NCI-H524 treated with DMSO at 0.1 percent for 48 hours (cell line): ENCODE measurements at places on chromosomes 3 and 15.
A peak's percentile ranks its signal among the peaks of the same experiment; 100 is the strongest.

DNA sequence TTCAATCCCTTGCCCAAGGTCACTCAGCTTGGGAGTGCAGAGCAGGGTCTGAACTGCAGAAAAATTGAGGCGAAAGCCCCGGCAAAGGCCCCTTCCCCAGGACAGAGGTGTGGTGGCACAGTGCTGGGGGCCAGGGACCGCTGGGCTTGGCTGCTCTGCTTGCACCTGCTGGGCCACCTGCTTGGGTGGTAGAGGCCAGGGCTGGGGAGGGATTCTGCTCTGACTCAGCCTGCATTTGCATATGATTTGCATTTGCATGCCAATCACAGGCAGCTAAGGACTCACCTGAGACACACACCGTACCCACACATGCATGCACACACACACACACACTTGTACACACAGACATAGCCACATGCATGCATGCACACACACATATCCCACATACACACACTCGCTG is 9.9 kb downstream of the GRM2 start:
- DNase-seq, result no peak

- DNase-seq, result no peak
Observed at GRCh38 chr3:117844676-117845075, 1135.1 kb downstream of the TUSC7 start.

GRCh38 chr15:67579164-67579563 is 36.7 kb downstream of the MAP2K5 start:
- no peak for DNase-seq

GRCh38 chr15:59292442-59293151 is 80.1 kb downstream of the MYO1E start:
- DNase-seq, result no peak

- no peak for DNase-seq
Observed at GRCh38 chr3:161275919-161276318, 54.8 kb downstream of the NMD3 start.

DNA sequence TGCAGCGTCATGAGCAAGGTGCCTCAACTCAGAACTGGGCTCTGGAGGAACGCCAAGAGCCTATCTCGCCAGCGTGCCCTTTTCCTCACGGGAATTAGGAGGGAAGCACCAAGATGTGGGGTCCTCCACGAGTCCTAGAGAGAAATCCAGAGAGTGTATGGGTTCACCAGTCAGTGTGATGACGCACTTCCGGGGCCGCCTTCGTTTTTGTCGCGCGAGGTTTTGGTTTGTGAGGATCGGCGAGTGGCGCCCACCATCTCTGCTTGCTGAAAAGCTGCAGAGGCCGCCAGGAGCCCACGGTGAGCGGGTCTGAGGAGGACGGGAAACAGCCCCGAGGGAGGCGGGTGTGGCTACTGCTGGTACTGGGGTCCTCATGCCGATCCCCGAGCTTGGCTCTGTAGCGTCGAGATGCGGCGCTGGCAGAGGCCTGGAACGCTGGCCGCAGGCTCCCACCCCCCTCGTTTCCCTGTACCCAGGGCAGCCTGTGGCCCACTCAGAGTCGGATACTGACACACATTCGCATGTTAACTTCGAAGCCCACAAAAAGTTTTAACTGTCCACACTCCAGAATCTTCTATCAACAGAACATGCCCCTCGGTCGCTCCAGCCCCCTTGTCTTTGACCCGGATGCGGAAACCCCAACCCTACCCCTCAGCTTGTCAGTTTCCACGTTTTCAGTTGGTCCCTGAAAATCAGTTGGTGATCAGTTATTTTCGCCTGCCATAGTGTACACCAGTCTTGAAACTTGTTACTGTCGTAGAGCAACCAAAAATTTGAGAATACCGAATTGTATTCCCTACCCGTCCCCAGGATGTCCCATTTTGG is 30.4 kb downstream of the ZNF662 start:
- DNase-seq, result peak; percentile 36

DNA sequence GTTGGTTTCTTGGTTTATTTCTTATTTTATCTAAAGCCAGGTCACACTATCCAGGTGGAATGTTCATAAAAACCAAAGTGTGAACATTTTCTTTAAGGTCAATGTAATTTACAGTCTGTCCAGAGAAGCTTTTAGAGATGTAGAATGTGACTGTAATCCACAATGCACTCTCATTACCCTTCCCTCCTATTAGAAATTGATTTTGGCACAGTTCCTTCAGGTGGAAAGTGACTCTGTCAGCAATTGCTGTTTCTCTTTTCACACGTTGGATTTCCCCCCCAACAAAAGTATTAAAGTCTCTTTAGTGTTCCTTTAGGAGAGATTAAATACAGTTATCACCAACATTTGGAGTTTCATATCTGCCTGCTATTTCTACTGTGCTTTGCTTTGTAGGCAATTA is 31.6 kb upstream of the COPB2 start:
- DNase-seq, result no peak

GRCh38 chr15:31498756-31499155 is 172.1 kb downstream of the KLF13 start:
- no peak for DNase-seq

- no peak for DNase-seq
Observed at GRCh38 chr3:134276086-134276485, 25.4 kb upstream of the RYK start.

DNA sequence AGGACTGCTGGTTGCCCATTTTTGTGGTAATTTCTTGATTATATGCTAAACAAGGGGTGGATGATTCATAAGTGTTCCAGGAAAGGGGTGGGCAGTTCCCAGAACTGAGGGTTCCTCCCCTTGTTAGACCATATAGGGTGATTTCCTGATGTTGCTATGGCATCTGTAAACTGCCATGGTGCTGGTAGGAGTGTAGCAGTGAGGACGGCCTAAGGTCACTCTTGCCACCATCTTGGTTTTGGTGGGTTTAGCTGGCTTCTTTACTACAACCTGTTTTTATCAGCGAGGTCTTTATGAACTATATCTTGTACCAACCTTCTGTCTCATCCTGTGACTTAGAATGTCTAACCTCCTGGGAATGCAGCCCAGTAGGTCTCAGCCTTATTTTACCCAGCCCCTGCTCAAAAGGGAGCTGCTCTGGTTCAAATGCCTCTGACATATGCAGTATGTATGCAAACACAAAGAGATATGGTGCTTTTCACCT is 46.2 kb downstream of the C3orf38 start:
- DNase-seq, result no peak

GRCh38 chr3:126938520-126939337 is 44.2 kb upstream of the PLXNA1 start:
- no peak for DNase-seq

DNA sequence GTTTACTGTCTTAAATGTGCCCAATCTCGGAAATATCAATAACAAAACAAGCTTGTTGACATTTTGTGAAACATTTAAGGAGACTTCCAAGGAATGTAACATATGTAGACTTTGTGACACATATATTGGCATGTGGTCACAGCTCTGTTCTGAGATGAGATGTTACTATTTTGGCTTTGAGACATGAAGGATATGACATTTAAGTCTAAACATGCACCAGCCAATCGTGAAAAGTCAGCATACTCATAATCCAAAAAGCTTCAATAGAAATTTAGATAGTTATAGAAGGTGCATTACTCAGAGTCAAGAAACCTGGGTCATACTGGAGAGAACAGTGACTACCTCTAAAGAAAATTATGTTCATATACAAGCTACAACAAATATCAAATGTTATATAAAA is 13.4 kb downstream of the COMMD2 start:
- no peak for DNase-seq

DNA sequence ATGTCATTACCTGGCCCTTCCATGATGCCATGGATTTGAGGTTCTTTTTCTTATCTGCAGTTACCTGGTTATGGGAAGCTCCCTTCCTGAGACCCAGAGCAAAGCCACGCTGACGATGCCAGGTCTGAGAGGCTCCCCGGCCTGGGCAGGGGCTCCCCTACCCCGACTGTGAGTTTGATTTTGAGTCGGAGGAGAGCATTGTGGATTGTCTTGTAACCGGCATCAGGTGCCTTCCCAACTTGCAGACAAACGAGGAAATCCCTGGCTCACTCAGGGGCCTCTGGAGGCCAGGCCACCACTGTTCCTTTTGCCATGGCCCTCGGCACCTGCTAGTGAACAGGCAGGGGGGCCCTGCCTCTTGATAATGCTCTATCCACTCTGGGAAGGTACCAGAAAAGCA is 151.4 kb downstream of the ATP10A start:
- no peak for DNase-seq

GRCh38 chr3:100963041-100963440 is 30.2 kb downstream of the ABI3BP start:
- DNase-seq, result no peak

DNA sequence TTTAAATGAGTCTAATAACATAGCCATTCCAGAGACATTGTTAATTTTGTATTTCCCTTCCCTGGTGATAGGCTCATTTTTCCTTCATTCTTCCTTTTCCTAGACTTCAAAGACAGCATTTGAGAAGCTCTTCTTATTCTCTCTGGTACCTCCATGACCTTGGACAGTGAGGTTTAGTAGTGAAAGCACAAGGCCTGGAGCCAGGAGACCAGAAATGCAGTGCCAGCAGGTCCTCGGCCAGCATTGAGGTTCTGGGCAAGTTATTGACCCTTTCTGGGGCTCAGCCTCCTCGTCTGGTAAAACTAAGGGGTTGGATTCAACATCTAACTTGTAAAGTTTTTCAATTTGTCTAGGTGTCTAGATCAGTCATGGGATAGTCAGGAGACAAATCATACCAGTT is 146.9 kb downstream of the SV2B start:
- DNase-seq, result no peak

- DNase-seq, result no peak
Observed at GRCh38 chr15:73677146-73677607, 7.0 kb upstream of the CD276 start.

GRCh38 chr3:108098003-108098370 is 7.2 kb upstream of the CD47 start:
- DNase-seq, result no peak

- DNase-seq, result no peak
Observed at GRCh38 chr15:41556677-41557076, 2.3 kb upstream of the TYRO3 start.

DNA sequence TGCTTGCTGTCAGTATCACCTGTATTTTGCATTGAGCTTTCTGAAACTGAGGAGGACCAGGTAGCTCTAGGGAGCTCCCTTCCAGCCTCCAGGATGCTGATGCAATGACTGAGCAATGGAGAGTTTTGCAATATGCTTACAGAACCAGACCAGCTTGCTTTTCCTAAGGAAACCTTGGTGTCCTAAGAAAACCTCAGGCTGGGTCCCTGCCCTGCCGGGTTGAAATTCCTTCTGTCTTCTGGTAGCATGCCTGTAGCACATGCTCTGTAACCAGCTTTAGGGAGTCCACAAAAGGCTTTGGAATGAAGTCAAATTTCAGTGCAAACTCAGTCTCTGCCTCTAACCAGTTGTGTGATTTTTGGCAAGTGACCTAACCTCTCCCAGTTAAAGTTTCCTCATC is 65.8 kb upstream of the GSK3B start:
- DNase-seq, result no peak

DNA sequence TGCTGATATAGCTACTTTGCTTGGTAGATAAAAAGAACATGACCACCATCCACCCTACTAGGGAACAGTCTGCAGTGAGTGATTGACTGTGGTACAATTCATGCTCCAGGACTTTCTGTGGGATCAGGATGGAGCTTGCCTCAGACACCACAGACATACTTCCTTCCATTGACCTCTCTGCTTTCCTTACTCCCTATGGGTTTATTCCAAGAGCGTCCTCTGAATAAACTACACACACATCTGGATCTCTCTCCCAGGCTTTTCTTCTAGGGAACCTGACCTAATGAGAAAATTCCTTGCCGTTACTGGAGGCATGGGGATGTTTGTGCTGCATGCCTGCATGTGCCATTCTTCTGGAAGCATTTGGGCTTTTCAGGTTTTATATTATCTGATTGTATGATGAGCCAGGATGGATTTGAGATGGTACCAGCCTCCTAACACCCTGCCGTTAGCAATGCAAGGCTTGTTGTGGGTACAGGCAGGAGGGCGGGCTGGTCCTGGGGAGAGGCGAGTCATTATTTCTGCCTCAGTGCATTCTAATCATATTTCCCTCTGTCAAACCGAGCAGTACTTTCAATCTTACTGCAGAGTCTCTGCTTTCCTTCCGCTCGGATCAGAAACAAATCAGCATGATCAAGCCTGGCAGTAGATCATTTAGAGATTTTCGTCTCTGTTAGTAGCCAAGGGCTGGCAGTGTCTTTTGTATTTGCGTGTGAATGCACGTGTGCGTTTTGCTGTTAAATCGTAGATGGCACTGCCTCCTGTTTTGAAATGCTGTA is 279.2 kb downstream of the PDCD6IP start:
- no peak for DNase-seq

- DNase-seq, result no peak
Observed at GRCh38 chr15:81295486-81296121, 28.3 kb downstream of the STARD5 start.

- DNase-seq, result no peak
Observed at GRCh38 chr3:5022187-5022965, 43.1 kb downstream of the BHLHE40 start.

GRCh38 chr3:184579513-184579912 is 17.9 kb downstream of the EPHB3 start:
- DNase-seq, result no peak

- no peak for DNase-seq
Observed at GRCh38 chr3:7787871-7788828, 713.5 kb upstream of the LMCD1 start.

DNA sequence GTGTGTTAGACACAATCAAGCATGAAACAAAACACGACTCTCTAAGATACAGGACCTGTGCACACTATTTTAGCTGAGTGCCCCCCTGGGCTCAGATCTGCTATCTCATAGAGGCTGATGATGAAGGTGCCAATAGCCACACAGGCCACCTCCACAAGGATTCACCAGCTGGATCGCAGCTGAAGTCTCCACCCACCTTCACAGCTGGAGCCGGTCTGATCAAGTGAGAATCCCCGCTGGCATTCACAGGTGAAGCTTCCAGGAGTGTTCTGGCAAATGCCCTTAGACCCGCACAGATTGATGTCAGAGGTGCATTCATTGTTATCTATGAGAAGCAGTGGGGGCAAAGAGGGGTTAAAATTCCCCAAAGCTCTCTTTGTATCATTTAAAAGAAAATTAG is 90.1 kb downstream of the DUT start:
- no peak for DNase-seq

GRCh38 chr15:25877681-25878080 is 14.6 kb upstream of the ATP10A start:
- DNase-seq, result no peak

DNA sequence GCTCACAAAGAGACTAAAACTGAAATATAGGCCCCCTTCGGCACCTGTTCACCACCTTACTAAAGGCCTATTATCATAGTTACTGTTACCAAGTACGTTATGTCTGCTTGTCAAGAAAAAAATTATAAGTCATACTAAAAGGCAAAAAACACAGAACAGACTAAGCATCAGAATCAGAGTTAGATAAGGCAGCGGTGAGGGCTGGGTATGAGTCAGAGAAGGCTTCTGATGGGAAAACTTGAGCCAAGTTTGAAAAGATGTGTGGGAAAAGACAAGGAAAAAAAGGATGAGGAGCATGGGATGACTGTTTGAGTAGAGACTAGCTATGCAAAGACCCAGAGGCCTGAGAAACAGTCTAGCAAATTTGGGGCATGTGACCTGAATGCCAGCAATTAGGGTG is 387.2 kb upstream of the SGO1 start:
- no peak for DNase-seq
